ENCODE measurements at places on chromosomes 2 and 18. TPM values are rescaled to one million over a fixed set of nuclear protein-coding genes. Genes with fewer than 3 reads are reported as not detected.

DNAH6 gene
- total RNA-seq = not detected

PLCL1 gene
- total RNA-seq = not detected

COLEC12 gene
- total RNA-seq = 39.2 TPM

SLC23A3 gene
- 0.02 TPM for total RNA-seq

DNA sequence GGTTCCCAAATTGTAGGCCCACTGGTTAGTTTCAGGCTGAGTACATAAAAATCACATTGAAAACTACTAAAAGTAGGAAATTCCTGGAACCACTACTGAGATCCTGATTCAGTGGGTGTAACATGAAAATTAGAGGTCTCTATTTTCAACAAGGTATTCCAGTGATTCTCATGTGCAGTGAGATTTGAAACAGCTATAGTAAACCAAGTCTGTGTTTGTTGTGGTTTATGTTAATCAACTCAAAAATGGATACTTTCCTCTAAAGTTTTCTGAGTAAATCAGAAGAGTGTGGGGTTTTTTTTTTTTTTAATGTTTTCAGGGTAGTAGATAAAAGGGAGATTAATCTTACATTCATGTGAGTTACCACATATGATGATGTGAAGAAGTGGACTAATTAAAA is 42.4 kb upstream of the LIMS1 start:
- no peak for DNase-seq

DNA sequence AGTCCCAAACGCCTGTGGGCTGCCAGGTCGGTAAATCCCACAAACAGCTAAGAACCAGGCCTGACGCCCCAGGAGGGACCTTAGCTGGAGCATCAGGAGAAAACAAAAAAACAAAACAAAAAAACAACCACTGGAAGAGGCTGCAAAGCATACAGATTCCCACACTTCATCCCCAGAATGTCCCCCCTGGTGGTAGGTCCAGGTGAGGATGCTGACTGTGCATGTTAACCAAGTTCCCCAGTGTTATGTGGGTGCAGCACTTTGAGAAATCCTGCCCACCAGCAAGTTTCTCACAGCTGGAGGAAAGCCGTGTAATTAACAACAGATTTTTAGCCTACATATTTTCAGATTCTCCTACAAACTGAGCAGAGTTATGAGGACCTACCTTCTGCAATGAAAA is 15.1 kb downstream of the ST3GAL5 start:
- no peak for DNase-seq

- no peak for DNase-seq
These were observed 136.7 kb upstream of the DAPL1 start for GRCh38 chr2:158658396-158658795.

DNA sequence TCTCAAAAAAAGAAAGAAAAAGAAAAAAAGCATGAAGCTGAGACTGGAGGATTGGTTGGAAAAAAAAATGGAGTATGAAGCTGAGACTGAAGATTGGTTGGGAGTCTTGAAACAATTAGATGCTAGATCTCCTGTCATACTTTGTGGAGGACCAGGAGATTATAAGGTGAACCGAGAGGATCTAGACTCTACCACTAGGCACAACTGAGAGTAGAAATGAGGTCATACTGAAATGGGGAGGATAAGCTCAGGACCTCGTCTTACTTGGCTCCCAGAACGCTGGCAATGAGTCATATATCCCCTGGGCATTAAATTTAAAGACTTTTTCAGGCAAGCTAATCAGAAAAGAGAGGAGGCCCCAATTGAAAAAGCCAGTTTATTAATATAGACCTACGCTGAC is 3.3 kb upstream of the ORC2 start:
- DNase-seq = peak; percentile 87

DNA sequence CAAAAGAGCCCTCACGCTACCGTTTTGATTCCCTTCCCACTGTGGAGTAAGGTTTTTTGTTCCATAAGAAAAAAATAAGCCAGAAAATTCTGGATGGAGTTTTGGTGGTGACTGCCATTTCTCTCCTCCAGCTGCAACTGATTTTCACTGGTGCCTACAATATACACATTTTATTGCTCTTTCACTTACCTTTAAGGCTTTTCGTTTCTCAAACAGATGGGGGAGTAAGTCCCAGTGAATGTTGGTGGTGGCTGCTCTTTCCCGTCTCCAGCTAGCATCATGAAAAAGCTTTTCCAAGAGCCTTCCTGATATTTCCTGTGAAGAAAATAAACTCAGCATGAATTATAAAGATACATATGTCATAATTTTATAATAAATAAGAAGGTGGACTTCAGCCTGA is 932.5 kb upstream of the PIK3C3 start:
- no peak for DNase-seq

DNA sequence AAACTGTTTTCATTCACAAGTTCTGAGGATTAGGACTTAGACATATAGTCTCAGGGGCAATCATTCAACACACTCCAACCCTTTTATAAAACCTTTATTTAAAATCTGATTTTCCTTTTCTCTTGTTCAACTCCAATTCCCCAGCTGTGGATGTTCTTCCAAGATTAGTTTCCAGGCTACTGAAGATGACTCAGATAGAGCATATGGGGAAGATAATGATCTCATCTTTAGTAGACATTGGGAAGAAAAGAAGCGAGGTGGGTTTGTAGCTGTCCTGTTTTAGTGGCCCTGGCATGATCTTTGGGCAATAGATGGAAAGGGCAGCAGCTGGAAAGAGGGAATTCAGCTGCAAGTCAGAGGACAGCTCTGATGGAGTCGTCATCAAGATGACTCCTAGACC is 247.7 kb upstream of the CCDC68 start:
- peak; percentile 51 for DNase-seq

DNA sequence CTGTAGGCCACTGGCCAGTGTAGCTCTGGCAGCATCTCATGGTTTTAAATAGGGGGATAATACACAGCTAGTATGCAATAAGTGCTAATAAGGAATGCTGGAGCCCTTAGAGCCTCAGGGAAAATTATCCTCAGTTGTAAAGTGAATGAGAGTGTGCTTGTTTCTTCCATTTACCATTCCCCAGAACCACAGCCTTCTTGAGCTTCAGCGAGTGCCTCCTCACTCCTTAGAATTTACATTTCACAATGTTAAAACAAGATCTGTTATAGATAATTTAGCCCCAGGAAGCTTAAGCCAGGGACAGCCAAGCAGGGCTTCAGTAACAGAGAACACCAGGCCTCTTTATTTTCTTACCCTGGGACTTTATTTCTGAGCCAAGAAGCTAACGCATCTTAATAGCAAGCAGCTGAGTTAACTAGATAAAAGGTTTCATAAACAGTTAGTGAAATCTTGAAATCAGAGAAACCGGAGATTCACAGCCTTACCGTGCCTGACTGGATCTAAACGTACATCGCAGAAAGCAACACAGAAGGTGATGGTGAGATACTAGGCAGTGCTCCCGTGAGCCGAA is 535.2 kb downstream of the TDRD15 start:
- no peak for DNase-seq

DNA sequence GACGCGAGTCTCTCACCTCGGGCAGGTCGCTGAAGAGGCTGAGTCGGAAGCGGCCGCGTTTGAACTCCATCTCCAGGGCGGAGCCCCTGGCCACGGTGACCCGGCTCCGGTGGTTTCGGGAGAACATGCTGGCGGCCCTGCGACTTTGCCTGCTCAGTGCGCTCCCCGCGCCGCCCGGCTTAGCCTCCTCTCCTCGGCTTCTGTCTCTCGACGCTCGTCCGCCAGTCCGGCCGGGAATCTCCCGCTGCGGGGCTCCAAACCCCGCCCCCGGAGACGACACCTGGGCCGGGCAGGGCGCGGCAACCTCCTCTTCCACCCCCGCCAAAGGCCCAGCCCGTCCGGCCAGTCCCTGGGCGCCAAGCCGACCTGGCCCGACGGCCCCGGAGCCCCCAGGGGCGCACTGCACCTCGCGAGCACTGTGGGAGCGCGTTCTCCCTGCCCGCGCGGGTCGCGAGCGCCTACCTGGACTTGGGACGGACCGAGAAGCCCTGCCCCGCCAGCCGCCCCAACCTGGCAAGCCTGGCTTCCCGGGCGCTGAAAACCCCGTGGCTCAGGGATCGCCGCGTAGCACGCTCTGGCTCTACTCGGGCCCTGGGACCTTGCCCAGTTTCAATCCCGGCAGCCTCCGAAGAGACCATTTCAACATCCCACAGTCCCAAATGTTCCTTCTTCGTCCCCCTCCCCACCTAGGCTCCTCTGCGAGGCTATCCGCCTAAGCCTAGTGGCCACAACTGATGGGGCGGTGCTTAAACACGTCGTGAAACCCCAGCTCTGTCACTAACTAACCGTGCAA is at the start of gene RTKN:
Gene RTKN (minus strand): TSS at position 248 of the 793 bp plus-strand sequence. CDS start 121 bp downstream, at position 127.
- DNase-seq = no peak

DNA sequence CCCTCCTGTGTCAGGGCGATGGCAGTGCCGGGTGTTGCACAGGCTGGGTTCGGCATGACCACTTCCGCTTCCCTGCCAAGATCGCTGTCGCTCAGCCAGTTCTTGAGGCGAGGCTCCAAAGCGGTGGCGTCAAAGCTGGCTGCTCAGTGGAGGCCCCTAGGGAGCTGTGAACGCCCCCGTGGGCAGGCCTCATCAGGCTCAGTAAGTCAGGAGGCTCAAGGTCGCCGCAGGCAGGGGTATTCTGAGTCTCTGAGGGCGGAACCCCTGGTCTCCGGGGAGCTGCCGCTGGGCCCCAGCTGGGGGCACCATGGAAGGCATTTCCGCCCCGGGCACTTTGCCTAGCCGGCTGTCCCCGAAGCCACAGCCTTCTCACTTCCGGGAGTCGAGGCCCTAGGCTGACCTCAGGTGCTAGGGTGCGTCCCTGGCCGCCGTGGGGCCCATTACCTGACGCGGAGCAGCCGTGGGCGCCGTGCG is 210.4 kb downstream of the SOCS6 start:
- DNase-seq = peak; percentile 13

DNA sequence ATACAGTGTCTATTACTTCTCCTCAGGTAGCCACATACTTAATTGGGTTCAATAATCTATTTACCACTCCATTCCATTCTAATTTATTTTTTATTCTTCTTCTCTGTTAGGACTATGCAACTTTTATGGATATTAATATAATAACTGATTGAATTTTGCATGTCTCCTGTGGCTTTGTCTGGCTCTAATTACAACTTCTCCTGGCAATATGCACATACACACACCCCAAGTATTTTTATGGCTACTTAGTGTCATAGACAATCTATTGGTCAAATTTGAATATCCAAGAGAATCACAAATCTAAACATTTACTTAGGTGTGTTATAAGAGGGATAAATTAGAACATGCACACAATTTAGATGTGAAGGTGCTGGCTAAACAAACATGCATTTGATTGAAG is 73.1 kb downstream of the BOD1L2 start:
- no peak for DNase-seq
